Kidney capillary endothelial cell (primary cell): ENCODE measurements at places on chromosomes 6 and 20.

GRCh38 chr20:1376007-1376406 is 16.8 kb downstream of the FKBP1A start:
- no peak for DNase-seq

- no peak for DNase-seq
These were observed 82.6 kb downstream of the EPB41L2 start for GRCh38 chr6:130980310-130981032.

GRCh38 chr6:31074401-31074800 is 38.0 kb downstream of the C6orf15 start:
- no peak for DNase-seq

DNA sequence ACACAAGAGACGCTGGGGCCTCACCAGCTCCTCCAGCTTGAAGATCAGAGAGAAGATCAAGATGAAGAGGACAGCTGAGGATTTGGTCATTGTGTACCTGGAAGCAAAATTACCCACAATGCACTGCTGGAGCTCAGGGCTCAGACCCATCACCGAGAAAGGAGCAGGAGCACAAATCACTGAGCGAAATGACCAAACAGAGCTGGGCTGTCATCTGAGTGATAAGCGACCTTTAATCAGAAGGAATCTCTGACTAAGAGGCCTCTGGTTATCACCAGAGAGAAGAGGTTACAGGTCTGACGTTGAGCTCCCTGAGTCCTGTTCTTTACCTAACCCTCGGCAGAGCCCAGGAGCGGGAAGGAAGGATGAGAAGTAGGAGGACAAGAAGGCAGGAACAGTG is 47.5 kb upstream of the CDH22 start:
- no peak for DNase-seq

- no peak for DNase-seq
These were observed 315.9 kb downstream of the TFAP2A start for GRCh38 chr6:10098756-10099528.

- no peak for DNase-seq
These were observed 161.7 kb downstream of the BMP7 start for GRCh38 chr20:57104651-57105204.

- peak; percentile 80 for DNase-seq
These were observed 353 bp downstream of the TRAM2 start for GRCh38 chr6:52576392-52577021.

GRCh38 chr6:99366852-99367251 is 17.4 kb upstream of the FAXC start:
- no peak for DNase-seq

GRCh38 chr6:11423072-11423471 is 114.5 kb upstream of the TMEM170B start:
- no peak for DNase-seq

- no peak for DNase-seq
These were observed 127.3 kb upstream of the DTNBP1 start for GRCh38 chr6:15790116-15790515.

DNA sequence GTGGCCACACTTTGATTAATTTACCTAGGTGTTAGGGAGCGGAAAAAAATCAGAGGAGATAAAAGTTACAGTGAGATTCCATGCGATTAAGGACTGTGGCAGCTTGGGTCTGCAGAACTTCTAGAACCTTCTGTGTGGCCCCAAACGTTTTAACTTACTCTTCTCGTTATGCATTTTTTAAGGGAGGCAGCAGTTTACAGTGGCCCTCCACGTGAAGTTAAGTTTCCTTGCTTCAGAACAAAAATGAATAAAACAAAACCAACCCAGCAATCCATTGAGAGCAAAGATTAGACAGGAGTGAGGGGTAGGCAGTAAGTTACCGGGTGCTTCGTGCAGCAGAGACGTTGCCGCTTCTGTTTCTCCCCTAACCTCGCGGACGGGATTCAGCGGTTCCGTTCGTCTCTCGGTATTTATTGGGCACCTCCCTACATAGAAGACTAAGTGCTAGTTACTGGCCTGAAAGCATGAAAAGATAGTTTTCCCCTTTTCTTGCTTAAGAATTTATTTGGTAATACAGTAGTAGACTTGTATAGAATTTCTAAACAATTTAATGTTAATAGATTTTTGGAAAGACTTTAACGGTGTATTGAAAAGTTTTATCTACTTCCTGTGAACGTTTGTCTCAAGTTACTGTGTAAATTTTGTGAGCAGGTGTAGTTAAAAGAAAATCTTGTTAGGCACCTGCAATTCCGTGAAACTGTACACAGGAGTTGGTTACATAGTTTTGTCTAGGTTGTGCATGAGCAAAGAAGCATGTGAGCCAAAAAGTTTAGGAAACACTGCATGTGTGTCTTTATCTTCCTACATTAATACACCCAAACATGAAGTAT is 1.1 kb downstream of the BAG2 start:
- peak; percentile 1 for DNase-seq

DNA sequence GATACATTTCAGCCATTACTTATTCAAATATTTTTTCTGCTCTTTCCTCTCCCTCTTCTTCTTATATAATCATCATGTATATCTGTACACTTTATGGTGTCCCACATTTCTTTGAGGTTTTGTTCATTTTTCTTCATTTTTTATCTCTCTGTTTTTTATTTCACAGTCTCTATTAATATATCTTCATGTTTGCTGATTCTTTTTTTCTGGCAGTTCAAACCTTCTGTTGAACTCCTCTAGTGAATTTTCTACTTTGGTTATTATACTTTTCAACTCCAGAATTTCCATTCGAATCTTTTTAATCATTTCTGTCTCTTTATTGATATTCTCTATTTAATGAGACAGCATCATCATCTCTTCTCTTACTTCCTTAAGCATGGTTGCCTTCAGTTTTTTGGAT is 38.9 kb upstream of the FOXC1 start:
- no peak for DNase-seq

DNA sequence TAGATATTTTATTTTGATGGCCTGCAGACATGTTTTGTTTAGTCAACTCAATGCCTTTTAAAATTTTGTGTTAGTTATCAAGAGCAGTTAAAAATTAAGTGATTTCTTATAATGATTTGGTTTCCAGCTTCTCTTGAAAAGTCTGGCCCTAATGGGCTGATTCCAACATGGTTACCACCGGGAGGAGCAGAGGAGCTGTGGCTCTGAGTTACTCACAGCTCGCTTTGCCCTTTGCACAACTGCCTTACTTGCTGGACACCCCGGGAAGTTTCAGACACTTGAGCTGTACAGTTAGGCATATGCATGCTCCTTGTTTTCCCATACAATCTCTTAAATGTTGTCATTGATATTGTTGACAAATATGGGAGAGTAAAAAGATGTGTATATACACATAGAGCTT is 173.1 kb upstream of the MMS22L start:
- DNase-seq = no peak

- DNase-seq = no peak
These were observed 331.8 kb downstream of the HACE1 start for GRCh38 chr6:104527761-104528415.

DNA sequence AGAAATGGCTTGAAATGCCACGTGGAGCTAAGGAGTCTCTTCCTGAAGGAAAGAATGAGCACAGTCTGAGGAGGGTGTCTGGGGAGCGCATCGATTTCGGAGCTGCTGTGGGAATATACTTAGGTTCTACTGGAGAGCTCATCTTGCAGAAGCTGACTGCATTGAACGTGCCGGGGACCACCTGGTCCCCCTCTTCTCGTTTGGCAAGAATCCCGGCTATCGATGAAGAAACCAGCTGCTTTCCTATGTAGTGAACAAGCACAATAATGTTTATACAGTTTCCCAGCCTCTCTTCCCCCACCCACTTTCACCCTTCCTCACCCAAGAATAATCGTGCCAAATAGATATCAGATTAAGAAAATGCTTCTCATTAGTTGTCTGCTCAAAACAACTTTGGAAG is 242.5 kb downstream of the PACRG start:
- no peak for DNase-seq

GRCh38 chr6:109340811-109341210 is 41.5 kb downstream of the CD164 start:
- DNase-seq = no peak

DNA sequence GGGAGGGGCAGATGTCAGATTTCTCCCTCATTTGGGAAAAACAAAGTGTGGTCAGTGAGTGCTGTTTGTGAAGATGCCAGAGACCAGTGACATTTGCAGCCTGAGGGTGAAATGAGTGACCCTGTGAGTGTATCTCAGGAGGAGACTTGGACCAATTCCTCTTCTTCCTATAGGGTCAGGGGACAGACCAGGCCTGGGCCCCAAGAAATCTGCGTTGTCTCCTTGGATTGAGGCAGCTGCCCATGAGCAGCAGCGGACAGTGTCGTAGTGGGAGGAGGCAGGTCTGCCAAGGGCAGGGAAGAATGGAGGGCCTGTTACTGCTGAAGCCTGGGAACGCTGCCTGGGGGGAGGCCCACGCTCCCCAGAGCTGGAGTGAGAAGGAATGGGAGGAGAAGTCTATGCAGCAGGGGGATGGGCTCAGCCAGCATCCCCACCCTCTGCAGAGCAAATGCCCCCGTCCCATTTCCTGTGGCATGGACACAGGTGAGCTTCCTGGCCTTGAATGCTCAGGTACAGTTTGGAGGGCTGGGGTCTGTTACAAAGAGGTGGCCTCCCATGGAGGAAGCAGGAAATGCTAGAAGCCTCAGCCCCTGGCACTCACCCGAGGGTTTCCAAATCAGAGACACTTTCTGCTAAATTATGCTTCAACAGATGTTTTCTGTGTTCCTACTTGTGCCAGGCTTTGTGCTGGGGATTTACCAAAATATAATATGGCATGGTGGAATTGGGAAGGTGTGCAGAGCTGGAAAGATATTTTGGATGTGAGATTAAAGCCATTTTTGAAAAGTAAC is 29.8 kb downstream of the DAAM2 start:
- DNase-seq = no peak

DNA sequence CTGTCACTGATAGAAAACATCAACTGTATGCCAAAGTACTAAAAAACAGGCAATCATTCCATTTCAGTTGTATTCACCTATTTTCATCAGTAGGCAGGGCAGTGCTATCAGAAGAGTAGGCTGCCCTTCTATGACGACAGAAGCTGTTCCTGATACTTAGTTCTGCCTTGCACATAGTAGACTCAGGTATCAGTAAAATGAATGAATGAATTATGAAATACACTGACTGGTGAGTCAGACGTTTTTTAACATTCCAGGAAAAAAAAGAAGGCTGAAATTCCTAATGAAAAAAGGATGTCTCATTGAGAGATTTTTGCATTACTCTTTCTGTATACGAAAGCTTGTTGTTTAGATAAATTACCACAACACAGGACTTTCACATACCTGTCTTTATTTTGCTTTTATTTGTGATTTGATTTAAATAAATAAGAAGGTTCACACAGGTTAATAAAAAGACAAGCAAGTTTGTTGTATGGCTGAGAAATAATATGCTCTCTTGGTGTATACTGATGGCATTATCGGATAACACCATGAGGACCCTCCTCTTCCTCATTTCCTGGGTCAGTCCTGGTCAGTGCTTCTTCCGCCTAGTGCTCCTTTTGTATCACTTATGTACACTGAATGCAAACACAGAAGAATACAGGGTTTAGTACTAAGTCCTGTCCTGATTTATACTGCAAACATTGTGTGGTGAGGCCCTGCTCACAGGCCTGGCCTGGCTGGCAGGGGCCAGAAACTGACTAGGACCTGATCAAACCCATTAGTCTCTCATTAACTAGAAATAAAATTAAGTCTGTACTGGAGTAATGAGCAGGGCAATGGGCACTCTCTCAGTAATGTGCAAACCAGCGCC is 39.4 kb upstream of the SPDEF start:
- no peak for DNase-seq

DNA sequence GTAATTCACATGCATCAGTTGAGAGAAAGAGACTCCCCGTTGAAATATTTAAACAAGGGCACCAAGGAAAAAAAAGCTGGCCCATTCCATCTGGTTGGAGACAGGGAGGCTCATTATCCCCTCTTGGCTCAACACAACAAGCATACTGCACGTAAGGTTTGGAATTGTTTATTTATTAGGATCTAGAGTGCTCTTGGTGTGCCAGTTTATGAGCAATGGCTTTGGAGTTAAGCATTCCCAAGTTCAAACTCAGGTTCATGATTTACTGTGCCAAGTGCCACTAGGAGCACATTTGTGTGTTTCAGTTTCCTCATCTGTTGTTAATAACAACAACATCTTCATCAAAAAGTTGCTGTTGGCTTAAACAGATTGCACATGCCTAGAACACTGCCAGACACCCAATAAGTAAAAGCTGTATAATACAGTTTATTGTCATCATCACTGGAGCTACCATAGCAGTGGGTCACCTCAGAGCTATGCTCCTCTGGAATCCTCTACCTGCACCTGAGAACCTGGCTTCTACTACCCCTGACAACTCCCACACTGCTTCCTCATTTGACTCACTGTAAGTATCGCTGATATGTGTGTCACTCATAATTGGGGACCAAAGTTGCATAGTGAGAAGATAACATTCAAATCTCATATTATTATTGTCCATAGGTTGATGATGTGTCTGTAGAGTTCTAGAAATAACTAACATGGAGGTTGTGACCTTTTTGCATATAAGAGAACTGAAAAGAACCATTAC is 5.4 kb downstream of the SLC17A3 start:
- no peak for DNase-seq

DNA sequence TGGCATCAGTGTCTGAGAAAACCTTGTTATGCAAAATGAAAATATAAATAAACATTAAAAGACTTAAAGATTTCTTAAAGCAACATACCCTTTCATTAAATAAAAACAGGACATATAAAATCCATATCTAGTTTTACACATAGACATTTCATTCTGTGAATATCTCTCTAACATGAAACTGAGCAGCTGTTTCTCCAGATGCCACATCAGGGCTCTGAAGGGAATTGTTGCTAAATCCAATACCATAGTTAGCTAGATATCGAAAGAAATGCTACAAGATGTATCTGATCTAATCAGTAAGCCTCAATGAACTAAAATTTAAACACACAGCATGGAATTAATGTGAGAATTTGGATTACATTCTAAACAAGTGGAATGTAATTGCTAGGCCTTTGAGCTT is 74.5 kb downstream of the SAMD5 start:
- DNase-seq = no peak

DNA sequence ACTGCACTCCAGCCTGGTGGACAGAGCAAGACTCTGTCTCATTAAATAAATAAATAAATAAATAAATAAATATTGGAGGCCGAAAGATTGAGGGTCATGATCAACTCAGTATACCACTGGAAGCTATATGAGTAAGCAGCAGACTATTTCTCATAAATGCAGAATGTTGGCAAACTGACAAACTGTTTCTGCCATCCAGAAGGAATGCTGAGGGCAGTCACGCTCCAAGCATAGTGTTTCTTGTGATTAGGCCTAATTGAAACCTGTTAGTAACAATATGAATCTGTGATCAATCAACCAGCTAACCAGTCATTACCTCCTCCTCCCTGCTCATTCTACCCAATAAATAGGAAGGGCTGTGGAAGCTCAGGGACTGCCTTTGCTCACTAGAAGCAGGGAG is 15.2 kb upstream of the KCNK15 start:
- DNase-seq = no peak

- DNase-seq = no peak
These were observed 687.3 kb downstream of the QKI start for GRCh38 chr6:164101859-164102258.

- DNase-seq = no peak
These were observed 26.3 kb downstream of the PPP1R14C start for GRCh38 chr6:150169181-150169580.
